ENCODE measurements at places on chromosomes 3 and 15.

GRCh38 chr3:126364731-126365301 lies 7.6 kb upstream of the KLF15 start:
- DNase-seq: no peak

DNA sequence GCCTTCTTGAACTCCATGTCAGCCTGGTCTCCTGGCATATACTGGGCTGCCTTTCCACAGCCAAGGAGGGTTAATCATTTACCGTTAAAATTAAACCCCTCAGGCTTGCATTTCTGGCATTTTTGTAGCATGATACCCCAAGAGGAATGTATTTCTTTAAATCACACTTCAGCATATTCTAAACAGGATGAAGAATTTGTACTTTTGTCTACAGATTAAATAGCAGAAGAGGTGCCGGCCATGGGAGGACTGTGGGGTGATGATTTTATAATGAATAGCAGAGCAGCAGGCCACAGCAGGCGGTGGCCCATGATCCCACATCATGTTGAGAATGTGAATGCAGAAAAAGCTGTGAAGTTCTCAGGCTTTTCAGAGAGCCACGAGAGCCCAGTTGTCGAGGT lies 90.2 kb downstream of the ARNT2 start:
- peak; percentile 37 for DNase-seq

DNA sequence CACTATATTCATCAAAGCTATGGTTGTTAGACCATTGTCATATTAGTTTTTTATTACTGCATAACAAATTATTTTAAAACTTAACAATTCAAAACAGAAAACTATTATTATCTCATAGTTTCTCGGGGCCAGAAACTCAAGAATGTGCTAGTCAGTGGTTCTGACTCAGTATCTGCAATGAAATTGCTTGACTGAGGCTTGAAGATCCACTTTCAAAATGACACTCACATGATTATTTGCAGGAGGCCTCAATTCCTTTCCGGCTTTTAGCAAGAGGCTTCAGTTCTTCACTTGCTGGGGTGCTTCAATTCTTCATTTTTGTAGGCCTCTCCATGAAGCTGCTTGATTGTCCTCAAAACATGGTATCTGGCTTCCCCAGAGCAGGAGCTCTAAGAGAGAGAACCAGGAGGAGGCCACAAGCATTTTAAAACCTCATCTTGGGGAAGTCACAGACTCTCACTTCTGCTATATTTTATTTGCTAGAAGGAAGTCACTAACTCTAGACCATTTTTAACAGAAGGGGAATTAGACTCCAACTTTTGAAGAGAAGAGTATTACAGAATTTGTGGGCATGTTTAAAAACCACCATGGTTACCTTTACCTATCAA lies 383.7 kb downstream of the MFSD1 start:
- no peak for DNase-seq

GRCh38 chr3:116741467-116741866 lies 31.9 kb downstream of the TUSC7 start:
- DNase-seq: no peak

DNA sequence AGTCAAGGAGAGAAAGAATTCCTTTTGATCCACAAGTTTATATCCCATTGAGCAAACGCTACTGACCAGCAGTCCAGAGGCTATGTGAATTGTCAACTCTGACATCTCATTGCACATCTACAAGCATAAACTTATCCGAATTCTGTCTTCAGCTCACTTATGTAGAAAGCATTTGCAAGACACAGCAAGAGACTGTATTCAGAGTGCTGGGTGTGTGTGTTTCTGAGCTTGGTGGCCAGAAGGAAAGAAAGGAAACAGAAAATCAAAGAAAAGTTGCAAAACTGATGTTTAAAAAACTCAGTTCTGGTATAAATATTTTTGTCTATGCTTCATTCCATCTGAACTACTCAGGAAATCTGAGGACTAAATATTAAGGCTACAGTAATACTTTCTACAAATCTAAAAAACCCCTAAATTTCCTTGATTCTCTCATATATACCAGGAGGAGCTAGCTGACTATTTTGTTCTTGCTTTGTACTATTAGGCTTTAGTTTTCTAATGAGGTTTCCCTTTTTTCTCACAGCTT lies 45.5 kb downstream of the LSAMP start:
- DNase-seq: no peak

GRCh38 chr3:66885326-66886000 lies 112.6 kb upstream of the KBTBD8 start:
- peak; percentile 38 for DNase-seq

GRCh38 chr15:35308802-35309201 lies 223.7 kb upstream of the NANOGP8 start:
- peak; percentile 89 for DNase-seq

DNA sequence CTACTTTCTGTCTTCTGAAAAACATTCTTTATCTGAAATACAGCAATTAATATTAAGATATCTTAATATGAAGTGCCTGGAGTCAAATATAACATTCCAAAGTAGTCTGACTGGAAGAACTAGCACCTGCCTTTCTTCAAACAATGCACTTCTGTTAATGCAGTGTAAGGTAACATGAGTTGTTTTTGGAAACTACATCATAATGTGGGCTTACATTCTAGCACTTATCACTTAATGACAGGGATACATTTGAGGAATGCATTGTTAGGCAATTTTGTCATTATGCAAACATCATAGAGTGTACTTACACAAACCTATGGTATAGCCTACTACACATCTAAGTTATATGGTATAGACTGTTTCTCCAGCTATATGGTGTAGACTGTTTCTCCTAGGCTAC lies 49.2 kb downstream of the SLC15A2 start:
- DNase-seq: no peak

GRCh38 chr15:81001152-81002008 lies 657 bp downstream of the TLNRD1 start:
- DNase-seq: peak; percentile 39

- DNase-seq: peak; percentile 51
Observed at GRCh38 chr15:52068004-52068615, 44.5 kb downstream of the BCL2L10 start.

- DNase-seq: peak; percentile 27
Observed at GRCh38 chr15:58410353-58410752, 21.4 kb upstream of the LIPC start.

DNA sequence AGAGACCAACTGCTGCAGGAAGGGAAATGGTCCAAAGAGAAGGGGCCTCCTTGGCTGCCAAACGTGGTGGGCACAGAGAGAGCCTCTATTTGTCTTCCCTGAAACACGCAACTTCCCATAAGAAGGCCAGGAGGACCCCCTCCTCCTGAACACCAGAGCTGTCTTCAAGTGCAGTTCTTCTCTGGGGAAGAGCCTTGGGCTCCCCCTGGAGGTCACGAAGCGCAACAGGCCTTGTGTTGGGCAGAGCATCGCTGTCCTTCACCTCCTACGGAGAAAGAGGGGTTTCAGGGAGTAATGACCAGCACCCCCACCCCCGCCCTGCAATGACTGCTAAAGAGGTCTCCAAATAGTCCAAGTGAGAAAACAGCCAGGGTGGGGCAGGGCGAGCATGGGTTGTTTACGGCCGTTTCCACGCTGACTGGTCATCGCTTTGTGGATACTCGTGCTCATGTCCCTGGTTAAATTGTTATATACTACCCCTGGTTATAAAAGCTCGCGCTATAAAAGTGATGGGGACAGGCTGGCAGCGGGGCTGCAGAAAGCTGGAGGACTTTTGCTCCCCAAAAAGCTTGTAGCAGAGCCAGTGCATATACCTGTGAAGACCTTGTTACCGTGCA lies 397.5 kb upstream of the ATP10A start:
- DNase-seq: peak; percentile 27

- DNase-seq: peak; percentile 64
Observed at GRCh38 chr15:48693484-48693883, 48.0 kb upstream of the FBN1 start.

DNA sequence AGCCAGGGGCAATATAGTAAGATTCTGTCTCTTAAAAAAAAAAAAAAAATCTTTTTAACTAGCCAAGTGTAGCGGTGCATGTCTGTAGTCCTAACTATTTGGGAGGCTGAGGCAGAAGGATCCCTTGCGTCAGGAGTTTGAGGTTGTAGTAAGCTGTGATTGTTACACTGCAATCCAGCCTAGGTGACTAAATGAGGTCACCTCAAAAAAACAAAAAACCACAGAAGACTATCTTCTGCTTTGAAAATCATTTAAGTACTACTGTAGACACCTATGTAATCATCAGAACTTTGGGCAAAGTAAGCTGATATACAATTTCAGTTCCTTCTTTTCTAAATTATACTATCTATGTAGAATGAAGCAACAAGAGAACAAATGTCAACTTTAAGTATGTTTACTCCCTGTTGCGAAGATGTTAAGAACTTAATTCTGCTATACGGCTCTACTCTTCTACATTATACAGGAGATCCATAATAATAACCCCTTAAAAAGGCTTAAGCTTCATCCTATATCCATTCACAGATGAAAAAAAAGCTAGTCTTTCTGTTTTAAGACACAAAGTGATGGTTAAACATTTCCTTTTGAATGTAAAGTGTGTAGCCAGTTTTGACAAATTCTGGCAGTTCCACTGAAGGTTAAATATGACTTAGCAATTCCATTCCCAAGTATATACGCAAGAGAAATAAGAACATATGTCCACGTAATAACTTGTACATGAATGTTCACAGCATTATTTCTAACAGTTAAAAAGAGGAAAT lies 15.2 kb downstream of the DAZL start:
- no peak for DNase-seq

GRCh38 chr15:81744364-81744763 lies 301.5 kb downstream of the MEX3B start:
- no peak for DNase-seq

- DNase-seq: no peak
Observed at GRCh38 chr15:68402432-68403160, 29.4 kb downstream of the ITGA11 start.

- DNase-seq: no peak
Observed at GRCh38 chr15:58506064-58506490, 74.3 kb downstream of the LIPC start.

DNA sequence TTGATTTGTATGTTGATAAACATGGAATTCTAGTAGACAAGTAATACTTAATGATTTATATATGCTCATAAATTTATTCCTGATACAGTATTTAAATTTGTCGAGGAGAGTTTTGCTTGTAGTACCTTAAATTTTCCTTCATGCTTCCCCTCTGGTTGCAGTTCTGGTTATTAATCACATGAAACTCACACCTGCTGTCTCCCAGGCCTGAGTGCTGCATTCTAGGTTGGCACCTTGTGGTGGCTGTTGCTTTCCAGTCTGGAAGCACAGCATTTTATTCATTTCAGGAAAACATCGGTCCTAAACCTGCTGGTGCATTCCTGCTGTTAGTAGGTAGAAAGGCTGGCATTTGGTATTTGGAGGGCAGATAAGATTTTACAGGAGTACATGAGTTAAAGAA lies 44.9 kb downstream of the ATP1B3 start:
- no peak for DNase-seq

DNA sequence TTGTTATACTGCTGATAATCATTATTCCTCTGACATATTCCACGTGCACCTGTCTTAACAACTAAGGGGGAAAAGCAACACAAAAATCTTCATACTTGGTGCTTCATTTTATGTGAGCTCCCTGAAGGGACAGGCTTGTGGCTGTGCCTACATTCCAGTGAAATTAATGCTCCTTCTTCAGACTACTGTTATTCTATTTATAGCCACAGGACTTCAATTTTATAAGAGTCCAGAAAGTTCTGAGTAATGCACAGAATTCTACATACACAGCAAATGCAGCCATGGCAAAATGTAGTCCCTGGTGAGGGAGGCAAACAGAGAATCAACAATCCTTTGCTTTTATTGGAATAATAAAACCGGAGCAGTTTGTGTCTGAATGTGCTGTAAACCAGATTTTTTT lies 417.1 kb downstream of the RBMS3 start:
- peak; percentile 43 for DNase-seq

GRCh38 chr3:192413461-192413860 lies 313.9 kb downstream of the FGF12 start:
- DNase-seq: no peak

DNA sequence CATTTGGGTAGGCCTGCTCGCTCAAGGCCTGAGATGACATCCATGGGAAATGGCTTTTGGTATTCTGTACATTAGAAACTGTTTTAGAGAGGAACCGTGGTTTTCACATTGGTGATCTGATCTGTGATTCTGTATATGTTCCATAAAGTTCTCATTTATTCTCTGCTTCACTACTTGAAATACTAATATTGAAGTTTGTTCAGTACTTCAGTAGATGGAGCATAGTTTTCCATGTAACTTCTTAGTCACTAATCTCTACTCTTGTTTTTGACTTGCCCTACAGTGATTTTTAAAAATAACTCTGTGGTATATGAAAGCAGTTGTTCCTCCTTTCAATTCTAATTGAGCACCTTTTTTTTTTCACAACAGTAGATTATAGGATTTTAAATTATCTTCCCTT lies 66.5 kb downstream of the MBNL1 start:
- no peak for DNase-seq

GRCh38 chr3:40169983-40170382 lies 139.5 kb upstream of the EIF1B start:
- DNase-seq: no peak

GRCh38 chr15:72796210-72796514 lies 12.6 kb upstream of the ADPGK start:
- peak; percentile 45 for DNase-seq

- DNase-seq: no peak
Observed at GRCh38 chr3:2714834-2715233, 395.3 kb downstream of the IL5RA start.

GRCh38 chr3:134753999-134754742 lies 40.9 kb upstream of the EPHB1 start:
- DNase-seq: peak; percentile 5

DNA sequence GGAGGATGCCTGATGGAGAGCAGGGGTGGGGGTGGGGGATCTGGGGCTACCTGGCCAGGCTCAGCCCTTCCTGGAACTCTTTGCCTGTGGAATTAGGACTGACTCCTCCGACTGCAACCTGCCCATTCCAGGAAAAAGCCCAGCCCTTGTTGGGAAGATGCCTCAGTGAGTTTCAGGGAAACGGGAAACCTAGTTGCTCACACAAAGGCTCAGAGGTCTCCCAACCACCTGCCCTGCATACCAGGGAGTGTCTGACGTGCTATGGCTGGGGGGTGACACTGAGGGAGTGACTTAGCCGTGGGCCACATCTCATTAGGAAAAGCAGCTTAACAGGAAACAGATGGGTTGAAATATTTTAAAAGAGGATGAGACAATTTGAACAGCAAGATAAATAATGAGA lies 27.9 kb downstream of the CYP8B1 start:
- no peak for DNase-seq

GRCh38 chr3:159356606-159357005 lies 554.8 kb downstream of the MFSD1 start:
- no peak for DNase-seq

DNA sequence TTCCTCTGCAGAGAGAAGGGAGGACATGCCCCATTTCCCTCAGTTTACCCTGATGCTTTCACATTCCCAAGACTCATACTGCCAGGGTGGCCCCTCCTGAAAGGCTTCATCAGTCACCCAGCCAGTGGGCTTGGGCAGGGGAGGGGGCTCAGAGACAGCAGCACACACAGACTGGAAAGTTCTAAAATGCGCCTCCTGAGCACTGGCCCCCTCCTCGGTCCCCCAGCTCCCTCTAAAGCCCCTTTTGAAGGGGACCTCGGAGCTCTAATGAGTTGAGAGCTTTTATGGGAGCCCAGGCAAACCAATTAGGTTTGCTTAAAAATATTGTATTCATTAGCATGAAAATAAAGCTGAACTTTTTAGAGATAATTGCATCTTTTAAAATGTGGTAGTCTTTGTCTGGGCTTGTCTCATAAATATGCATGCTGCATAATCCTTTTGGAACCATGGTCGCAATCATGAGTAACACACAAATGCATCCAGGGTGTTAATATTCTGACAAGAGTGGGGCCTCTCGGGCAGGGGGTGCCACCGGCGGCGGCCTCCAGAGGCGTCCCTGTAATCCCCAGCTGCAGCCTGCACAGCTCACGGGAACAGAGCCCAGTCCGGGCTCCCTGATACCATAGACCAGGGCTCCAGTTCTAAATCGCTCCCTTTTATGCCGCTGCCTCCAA lies 78.5 kb downstream of the RPLP1 start:
- no peak for DNase-seq

All from fibroblast of mammary gland (primary cell).